Erythroblast (primary cell): ENCODE measurements at places on chromosomes 6 and 20.

DNA sequence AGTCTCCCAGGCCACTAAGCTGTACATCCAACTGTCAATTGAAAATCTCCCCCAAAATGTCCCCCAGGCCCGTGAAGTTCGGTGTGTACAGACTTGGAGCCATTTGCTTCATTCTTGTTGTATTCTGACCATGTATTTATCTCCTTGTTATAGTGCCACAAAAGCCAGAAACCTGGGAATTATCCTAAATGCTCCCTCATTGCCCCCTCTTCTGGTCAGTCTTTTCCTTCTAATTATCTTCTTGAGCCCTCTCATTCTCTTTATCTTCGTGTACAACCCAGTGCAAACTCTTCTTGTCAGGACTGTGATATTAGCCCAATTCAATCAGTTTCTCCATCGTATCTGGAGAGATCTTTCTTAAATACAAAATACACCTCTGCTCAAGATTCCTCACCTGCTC lies 64.7 kb downstream of the RFX6 start:
- no peak for DNase-seq

- DNase-seq, result no peak
Observed at GRCh38 chr20:17300113-17300512, 73.3 kb downstream of the PCSK2 start.

- DNase-seq, result no peak
Observed at GRCh38 chr6:67881706-67882065, 753.4 kb upstream of the ADGRB3 start.

DNA sequence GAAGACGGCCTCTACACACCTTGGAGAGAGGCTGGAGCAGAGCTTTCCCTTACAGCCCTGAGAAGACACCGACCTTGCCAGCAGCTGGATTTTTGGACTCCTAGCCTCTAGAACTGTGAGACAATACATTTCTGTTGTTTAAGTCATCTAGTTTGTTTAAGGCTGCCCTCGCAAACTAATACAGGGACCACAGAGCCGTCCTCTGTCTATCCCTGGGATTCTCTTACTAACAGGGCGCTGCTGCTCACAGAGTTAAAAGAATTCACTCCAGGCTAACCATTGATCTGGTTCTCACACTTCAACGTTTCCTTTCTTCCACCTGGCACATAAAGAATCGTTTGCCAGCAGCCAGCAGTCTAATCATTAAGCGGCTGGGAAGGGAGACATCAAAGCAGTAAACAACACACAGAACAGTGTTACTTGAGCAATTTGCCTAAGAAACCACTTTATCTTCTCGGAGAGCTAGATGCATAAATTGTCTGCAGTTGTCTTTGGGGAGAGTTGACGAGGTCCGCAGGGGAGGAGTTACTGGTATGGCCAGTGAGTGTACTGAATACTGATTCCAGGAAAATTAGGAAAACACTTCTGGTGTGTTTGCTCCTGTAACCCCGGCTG lies 103.5 kb upstream of the AKAP12 start:
- no peak for DNase-seq

GRCh38 chr20:2659547-2659946 lies 4.5 kb downstream of the IDH3B start:
- no peak for DNase-seq

- no peak for DNase-seq
Observed at GRCh38 chr6:143724876-143725275, 47.1 kb downstream of the PHACTR2 start.

DNA sequence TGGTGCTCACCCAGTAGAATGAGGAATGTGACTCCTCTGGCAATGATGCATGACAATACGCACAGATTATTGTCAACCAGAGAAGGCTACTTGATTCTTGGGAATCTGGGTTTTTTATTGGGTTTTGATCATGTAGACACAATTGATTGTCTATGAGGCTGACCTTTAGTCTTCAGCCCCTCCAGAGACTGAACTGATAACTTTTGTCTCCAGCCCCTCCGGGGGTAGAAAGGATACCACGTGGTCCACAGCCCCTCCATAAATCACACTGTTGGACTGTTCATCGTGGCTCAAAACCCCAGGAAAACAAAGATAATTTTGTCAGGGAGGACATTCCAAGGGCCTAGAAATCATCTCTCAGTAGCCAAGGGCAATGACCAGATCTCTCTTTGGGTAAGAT lies 57.5 kb upstream of the ADGRF5 start:
- DNase-seq, result no peak

DNA sequence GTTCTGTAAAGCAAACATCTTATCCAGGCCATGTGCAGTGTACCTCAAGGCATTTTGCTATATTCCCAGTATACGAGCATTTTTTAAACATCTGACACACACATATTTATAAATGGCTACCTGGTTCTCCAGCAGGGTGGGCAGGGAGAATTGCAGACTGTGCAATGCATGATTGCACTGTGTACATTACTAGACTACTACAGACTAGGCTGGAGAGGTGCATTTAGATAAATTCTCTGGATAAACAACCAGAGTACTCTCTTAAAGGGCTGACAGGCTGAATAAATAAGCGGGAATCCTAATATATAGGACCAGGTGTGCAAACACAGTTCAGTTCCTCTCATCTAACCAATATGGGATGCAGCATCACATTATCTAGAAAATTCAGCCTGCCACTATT lies 428.3 kb upstream of the ARID1B start:
- no peak for DNase-seq

GRCh38 chr6:129364037-129364436 lies 345.9 kb downstream of the ARHGAP18 start:
- DNase-seq, result no peak

GRCh38 chr20:52331655-52332054 lies 140.1 kb upstream of the ZFP64 start:
- no peak for DNase-seq

DNA sequence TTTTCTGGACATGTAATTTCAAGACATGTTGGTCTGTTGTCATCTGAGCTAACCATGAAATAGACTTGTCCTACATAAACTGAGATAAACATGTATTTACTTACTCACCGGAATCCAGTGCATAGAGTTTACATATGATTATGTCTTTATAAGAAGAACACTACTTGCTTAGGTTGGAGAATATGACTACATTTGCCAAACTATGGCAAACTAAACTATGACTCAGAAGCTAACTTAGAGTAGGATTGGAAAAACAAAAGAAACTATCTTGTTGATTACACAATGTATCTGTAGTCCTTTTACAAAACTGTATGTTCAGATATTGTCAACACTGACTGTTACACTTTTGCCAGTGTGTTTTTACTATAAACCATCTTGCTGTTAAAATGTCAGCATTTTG lies 113.3 kb downstream of the CRYBG1 start:
- no peak for DNase-seq

DNA sequence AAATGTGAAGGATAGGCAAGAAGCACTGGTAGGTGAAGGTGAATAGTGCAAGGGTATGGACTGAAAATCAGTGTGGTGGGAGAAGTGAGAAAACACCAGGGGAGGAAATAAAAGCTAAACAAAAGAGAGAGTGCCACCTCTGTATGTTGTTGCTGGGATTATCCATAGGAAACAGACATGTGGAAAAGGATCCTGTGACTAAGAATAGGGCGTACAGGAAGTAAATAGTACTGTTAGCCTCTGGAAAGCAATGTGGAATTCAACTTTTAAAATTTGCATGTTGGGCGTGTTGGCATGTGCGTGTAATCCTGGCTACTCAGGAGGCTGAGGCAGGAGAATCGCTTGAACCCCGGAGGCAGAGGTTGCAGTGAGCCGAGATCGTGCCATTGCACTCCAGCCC lies 661.7 kb downstream of the KIF16B start:
- no peak for DNase-seq

DNA sequence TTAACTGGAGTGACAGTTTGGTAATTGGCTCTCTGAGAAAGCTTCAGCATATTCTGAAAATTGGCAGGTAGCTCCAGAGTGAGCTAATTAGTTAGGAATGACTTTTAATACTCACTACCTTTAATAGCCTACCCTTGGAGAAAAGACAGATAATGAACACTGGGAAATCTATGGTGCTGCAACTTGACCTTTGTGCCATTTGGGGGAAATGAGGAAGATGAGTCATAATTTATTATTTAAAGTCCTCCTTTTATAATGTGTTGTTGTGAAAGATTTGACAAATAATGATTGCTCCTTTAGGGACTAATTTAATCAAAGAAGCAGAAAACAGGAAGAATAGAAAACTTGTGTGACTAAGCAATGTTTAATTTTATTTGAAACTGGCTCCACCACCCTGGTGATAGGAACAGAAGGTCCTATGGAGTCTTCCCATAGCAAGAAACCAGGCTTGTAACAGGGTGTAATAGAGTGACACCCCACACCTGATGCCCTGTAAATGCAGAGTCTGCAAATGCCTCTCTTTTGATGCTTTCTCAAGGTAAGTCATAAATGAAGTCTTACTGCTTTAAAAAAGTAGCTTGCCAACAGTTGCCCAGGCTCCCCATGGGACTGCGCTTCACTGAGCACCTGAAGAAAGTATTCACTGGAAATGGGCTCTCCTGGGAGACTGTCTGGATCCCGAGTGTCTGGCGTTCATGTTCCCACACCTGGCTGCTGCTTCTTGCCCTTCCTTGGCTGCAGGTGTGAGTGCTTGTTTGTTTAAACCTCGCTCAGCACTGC lies 134.4 kb downstream of the LRRC1 start:
- no peak for DNase-seq

DNA sequence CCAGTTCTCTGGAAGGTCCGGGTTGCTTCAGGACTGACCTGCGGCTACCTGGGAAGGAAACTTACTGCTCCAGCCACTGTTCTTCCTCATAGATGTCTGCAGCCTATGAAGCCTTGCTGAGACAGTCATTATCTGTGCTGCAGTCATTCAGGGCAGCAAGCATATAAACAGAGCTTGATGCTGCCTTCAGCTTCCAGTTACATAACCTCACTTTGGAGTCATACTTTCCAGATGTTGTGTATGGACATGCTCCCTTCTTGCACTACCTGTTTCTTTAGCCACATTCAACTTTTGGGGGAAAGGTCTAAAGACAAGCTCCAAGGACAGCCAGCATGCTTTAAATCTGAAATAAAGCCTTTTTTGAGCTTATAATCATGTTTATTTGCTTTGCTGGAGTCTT lies 98.1 kb downstream of the SLC24A3 start:
- no peak for DNase-seq

DNA sequence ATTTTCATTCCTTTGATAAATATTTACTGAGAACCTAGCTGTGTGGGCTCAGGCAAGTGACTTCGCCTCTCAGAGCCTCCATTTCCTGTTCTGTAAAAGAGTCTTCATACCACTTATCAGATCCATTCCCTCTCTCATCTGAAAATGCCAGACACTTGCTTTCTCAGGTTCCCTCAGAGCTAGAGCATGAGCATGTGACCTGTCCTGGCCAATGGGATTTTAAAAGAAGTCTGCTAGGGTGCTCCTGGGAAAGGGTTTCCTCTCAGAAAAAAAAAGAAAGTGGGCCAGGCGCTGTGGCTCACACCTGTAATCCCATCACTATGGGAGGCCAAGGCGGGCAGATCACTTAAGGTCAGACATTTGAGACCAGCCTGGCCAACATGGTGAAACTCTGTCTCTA lies 5.3 kb downstream of the KCNB1 start:
- DNase-seq, result no peak

- no peak for DNase-seq
Observed at GRCh38 chr6:155033021-155033791, 38.1 kb downstream of the TIAM2 start.

- DNase-seq, result no peak
Observed at GRCh38 chr20:53370345-53370961, 223.2 kb downstream of the ZNF217 start.
